Activated CD4-positive, alpha-beta T cell treated with anti-CD3 and anti-CD28 coated beads, Interleukin-2, amount 50 U/mL, for 24 hours (primary cell): ENCODE measurements at places on chromosomes 3 and 15.

DNA sequence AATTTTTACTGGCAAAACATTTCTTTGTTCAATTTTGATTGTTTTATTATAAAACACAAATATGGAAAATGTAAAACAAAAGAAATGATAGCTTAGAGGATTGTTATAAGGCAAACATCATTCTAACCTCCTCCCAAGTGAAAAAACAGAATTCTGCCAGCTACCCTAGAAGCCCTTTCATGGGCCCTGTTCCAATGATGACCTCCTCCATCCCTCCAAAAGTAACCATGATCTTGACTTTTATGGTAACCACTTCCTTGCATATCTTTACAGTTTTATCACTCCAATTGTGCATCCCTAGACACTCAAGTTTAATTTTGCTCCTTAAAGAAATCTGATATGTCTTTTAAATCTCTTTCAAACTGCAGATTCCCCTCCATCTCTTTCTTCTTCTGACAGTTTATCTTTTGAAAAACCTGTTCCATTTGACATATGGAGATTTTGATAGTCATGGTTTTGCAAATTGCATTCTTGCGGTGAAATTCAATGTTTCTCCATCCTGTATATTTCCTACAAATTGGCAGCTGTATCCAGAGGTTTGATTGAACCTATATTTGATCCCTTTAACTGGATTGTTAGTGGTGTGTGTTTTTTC, 27.0 kb upstream of the TNFAIP8L3 start:
- no peak for DNase-seq

GRCh38 chr3:139468399-139468798, 7.9 kb downstream of the RBP2 start:
- no peak for DNase-seq

- no peak for DNase-seq
These were observed 7.8 kb downstream of the FBXL22 start for GRCh38 chr15:63605036-63605435.

DNA sequence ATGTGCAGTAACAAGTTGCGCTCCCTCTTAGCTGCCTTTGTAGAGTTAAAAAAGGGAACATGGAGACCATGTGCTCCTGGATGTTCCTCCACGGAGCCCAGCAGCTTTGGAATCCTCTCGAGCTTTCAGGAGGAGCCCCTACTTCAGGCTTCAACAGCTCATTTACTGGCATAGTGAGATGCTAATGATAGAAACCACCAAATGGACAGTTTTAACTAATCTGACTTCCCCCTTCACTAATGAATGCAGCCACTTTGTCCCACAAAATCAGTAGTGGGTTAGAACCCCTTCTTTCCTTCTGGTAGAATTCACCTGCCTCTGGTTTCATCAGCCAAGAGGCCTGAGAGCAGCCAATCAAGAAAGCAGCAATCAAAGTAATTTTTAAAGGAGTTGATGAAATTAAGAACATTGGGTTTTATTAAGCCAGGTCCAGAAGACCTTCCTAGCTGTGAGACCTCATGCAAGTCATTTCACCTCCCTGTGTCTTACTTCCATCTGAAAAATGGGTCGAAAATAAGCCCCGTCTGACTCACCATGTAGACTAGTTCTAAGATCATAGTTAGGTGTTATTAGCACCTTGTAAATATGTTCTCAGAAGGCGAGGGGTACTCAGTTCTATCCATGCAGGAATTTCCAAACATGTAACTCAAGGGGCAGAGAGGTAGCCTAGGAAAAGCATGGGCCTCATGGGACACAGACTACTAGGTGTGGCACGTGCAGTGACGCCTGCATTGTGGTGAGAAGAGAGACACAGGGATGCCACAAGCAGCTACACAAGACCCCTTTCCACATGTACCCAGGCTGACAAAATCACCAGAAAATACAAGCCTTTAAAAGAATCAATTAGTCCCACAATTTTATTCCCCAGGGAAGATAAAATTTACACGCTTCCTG, 179.7 kb upstream of the LPP start:
- no peak for DNase-seq

DNA sequence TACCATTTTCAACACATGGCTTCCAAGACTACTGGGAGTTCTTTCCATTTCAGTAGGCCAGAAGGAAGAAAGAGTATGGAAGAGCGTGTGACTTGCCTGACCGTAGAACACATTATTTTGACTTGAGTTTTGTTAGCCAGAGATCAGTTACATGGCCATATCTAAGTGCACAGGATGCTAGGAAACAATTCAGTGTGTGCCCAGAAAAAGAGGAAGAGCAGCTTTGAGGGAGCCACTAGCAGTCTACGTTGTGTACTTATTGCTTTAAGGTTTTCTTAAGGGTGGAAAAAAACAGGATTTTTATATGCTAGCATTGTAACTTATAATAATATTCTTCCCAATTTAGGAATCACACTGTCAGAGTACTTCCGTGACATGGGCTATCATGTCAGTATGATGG, 44.1 kb upstream of the GRAMD1C start:
- no peak for DNase-seq

GRCh38 chr15:26806151-26806550, 33.3 kb upstream of the GABRB3 start:
- no peak for DNase-seq

DNA sequence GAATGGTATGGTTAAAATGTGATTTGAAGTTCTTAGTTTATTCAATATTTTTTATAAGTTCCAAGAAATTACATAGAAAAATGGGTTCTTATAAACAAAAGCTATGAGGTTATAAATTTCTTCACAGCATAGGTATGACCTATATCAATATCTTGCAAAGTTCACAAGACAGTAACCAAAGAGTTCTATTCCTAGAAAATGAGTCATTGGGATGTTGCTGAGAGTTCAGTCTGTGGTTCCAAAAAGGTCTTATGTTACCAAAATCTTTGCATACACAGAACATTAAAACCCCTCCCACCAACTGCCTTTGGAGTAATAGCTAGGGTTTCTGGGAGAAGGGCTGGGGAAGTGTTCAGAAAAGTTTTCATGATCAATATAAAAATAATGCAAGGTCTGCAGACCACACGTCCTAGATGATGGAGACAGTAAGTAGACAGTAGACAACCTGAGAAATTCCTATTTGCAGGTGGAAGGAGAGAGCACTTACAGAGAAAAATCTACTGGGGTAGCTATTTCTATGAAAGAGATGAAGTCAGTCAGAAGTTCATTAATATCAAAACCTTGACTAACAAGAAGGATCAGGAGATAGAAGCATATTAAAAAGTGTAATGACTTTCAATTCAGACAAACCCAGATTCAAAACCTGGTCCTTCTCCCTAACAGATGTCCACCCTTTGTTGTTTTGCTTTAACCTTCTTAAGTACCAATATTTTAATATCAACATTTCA, 279.3 kb downstream of the KCNH8 start:
- no peak for DNase-seq
